ENCODE measurements at places on chromosomes 7 and 10.

- no peak for DNase-seq
These were observed 107.9 kb upstream of the FAM180A start for GRCh38 chr7:135856356-135857144.

GRCh38 chr7:130303982-130304381, 11.0 kb downstream of the CPA4 start:
- DNase-seq = no peak

DNA sequence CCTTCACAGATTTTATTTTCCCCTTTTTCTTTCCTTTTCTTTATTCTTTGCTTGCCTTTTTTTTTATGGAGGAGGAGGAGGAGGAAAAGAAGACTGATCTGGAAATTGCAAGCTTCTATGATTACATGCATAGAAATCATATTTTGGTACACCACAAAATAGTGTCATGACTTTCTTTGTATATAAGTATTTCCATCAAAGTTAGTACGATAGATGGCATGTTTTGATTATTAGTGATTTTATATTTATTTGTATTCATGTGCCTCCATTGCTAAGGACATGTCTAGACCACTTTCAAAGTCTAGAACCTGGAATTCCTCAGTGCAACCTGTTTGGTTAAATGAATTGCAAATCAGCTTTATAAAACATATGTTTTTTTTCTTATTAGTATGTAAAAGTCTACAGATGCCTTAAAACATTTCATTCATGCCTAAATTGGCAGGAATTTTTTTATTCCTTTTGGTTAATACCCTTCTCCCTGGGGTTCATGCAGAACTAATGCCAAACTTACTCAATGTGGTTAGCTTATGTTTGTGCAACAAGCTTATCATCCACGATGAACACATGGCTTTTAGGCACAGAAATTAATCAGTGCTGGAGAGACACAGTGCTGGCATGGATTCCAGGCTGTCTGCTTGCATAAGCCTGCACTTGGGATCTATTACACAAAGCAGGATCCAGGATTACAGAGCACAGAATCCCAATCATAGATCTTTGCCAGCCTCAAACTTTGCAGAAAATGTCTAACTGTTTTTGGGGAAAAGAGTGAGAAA, 213.1 kb downstream of the CHRM2 start:
- no peak for DNase-seq

GRCh38 chr7:15104411-15105092, 202.0 kb upstream of the DGKB start:
- DNase-seq = peak; percentile 66

- DNase-seq = no peak
These were observed 26.5 kb downstream of the MRC1 start for GRCh38 chr10:17835688-17836087.

- DNase-seq = no peak
These were observed 95.1 kb downstream of the BMPR1A start for GRCh38 chr10:86851328-86852207.

GRCh38 chr10:120736377-120736776, 114.8 kb upstream of the WDR11 start:
- no peak for DNase-seq

Data from NCI-H1436 treated with DMSO at 0.1 percent for 48 hours (cell line).